Fibroblast of villous mesenchyme (primary cell): ENCODE measurements at places on chromosomes 7 and 10.

GRCh38 chr10:92103376-92104090, 180.0 kb downstream of the BTAF1 start:
- no peak for DNase-seq

DNA sequence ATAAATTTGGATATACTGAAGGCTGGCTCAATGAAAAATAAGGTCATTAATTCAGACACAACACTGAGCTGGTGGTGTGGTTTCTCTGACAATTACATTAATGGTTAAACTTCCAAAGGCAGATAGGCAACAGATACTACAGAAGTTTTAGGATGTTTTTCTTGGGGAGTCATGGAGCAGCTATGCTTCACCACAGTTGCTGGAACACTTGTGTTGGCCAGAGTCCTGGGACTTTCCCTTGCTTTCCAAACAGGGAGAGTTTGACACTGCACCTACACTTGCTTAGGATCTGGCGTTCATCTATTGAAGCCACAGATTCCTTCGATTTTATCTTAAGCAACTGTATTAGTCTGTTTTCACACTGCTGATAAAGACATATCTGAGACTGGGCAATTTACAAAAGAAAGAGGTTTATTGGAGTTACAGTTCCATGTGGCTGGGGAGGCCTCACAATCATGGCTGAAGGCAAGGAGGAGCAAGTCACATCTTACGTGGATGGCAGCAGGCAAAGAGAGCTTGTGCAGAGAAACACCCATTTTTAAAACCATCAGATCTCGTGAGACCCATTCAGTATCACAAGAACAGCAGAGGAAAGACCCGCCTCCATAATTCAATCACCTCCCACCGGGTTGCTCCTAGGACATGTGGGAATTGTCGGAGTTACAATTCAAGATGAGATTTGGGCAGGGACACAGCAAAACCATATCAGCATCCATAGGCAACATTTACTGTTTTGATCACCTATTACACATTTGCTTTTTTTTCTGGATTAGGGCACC, 27.8 kb upstream of the TMEM178B start:
- DNase-seq: peak; percentile 57

GRCh38 chr7:67346876-67347275, 350.2 kb downstream of the TYW1 start:
- DNase-seq: no peak

DNA sequence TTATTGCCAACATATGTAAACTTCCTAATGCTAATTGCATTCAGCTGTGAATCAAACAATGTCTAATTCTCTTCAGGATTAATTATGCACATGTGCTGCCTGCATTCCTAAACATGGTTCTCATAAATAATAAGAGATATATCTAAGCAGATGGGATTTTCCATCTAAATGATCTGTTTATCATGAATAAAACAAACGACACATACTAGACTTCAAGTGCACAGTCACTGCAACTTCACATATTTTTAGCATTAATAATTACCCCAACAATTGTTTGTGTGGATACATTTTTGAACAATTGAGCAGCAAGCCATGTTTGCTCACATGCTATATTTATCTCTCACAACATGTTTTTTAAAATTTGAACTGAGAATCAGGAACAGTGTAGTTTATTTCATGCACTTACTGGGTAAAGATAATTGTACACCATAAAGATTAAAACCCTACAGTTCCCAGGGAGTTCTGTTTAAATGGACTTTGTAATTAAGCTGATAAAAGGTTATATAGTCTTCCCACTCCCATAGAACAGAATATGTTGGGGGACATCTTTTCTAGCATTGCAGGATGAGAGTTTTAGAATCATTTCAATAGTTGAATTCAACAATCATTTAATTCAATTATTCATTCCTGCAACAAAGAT, 378.5 kb downstream of the MDFIC start:
- peak; percentile 29 for DNase-seq

GRCh38 chr7:120955577-120956149, 5.1 kb downstream of the ING3 start:
- DNase-seq: no peak

DNA sequence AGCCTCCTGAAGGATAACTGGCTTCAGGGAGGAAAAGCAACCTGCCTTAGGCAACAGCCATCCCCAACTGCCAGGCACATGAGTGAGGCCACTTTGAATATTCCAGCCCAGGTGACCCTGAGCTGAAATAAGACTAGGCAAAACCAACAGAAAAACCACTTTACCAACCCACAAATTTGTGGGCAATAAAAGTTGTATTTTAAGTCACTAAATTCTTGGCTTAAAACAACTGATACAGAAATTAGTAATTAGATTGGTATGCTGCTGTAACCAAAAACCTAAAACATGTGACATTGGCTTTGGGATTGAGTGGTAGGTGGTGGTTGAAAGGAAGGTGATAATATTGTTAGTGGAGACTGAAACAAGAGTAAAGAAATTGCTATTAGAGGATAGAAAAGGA, 39.9 kb downstream of the ABCB4 start:
- DNase-seq: no peak

GRCh38 chr10:97759158-97759887, 12.5 kb downstream of the SFRP5 start:
- DNase-seq: peak; percentile 64

GRCh38 chr10:24324651-24325050, 115.7 kb downstream of the KIAA1217 start:
- no peak for DNase-seq

DNA sequence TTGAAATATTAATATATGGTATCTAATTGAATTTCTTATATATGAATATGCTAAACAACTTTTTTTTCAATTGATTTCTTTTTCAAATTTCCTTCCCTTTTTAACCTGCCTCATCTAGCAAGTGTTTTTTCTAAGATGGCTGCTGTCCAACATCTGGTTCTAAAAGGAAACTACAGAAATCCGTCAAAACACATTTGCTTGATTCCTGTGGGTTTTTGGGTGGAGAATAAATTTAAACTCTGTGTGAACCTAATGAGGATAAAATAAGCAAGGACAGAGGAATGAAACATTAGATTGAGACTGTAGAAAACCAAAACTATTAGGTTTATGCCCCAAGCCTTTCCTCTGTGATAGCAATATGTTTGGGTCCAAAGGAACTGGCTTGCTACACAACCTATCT, 75.5 kb upstream of the STARD3NL start:
- DNase-seq: peak; percentile 24
